ENCODE measurements at places on chromosomes 13 and 19. TPM values are rescaled to one million over a fixed set of nuclear protein-coding genes. Genes with fewer than 3 reads are reported as not detected.

The LILRB4 gene
- polyA plus RNA-seq: 3.1 TPM

DNA sequence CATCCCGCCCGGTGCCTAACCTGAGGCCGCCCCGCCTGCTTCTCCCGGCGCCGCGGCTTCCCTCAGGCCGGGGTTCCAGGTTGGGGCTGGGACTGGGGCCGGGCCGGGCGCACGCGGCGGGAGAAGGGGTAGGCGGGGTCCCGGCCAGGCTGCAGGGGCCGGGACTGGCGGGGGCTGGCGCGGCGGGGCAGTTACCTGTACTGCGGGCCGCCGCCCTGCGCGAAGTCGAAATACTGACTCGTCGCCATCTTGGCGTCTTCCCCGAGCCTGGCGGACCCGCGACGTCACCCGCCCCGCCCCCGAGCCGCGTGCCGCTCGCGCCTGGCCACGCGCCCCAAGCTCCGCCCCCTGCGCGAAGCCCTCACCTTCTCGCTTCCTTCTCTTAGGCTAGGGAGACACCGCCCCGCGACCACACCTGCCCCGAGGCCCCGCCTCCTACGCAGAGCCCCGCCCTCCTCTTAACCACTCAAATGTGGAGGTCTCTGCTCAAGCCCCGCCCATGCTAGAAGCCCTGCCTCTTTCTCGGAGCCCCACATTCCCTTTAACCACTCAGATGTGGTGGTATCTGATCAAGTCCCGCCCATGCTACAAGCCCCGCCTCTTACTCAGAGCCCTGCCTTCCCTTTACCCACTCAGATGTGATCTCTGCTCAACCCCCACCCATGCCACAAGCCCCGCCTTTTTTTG, at the start of gene ZFR2:
TSS of gene ZFR2 (minus strand) at position 269 of the 687 bp plus-strand sequence. CDS start at position 248, 21 bp downstream.
- DNase-seq: no peak

GRCh38 chr13:22993148-22993547, 187.6 kb upstream of the SGCG start:
- DNase-seq: no peak

- no peak for DNase-seq
These were observed 2.3 kb downstream of the PRKD2 start for GRCh38 chr19:46714444-46715106.

- DNase-seq: no peak
These were observed 25.6 kb downstream of the NOSIP start for GRCh38 chr19:49554701-49555181.

Measured in urinary bladder (tissue), 4 donors.